ENCODE measurements at places on chromosomes 6 and 20.

- no peak for DNase-seq
Observed at GRCh38 chr6:110626442-110626841, 150.0 kb upstream of the SLC22A16 start.

DNA sequence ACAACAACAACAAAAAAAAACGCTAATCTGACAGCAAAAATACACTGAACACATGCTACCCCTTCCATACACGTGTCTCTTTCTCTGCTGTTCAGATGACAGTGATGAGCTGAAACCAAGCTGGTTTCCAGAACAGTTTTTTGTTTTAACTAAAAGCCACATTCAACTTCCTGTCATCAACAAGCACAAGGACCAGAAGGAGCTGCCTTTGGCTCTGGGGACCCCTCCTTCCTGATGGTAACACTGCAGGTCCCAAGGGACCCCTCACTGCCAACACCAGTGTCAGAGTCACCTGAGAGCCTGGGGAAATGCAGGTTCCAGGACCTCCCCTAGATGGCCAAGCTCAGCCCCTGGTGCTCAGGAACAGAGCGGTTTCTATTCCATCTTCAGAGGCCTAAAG lies 6.0 kb downstream of the CST7 start:
- no peak for DNase-seq

GRCh38 chr6:100175814-100176310 lies 181.8 kb upstream of the MCHR2 start:
- DNase-seq = no peak

DNA sequence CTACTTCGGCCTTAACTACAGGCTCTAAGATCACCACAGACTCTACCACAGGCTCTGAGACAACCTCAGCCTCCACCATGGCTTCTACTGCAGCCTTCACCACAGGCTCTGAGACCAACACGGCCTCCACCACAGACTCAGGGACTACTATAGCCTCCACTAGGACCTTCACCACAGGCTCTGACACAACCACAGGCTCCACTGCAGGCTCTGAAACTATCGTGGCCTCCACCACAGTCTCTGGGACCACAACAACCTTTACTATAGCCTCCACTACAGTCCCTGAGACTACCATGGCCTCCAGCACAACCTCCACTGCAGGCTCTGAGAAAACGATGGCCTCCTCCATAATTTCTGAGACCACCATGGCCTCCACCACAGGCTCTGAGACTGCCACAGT lies 15.3 kb downstream of the MUC22 start:
- DNase-seq = no peak

- DNase-seq = no peak
Observed at GRCh38 chr20:2617099-2617714, 35.2 kb upstream of the NOP56 start.

DNA sequence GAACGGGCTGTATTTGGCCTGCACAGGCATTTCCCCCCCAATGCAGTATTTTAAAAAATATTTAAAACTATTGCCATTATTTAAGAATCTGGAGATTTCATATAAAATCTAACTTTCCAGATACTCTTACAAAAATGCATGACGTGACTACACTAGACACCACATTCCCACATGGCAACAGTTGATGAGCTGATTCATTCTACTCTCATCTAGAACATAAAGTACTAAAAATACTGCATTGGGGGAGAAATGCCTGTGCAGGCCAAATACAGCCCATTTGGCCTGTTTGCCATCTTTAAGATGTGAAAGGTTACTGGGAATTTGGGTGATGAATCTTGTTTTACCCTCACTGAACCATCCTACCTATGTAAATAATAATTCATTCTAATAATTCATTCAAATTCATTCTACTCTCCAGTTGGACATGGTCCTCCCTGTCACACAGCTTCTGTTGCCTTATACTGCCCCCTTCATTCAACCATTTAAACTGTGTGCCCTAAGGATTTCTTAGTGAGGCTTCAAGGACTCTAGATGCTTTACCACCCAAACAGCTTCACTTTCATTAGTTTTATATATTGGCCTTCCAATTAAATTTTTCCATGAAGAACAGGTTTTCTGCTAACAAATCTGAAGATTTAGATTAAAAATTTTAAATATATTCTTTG lies 6.9 kb upstream of the ZSCAN16 start:
- no peak for DNase-seq

DNA sequence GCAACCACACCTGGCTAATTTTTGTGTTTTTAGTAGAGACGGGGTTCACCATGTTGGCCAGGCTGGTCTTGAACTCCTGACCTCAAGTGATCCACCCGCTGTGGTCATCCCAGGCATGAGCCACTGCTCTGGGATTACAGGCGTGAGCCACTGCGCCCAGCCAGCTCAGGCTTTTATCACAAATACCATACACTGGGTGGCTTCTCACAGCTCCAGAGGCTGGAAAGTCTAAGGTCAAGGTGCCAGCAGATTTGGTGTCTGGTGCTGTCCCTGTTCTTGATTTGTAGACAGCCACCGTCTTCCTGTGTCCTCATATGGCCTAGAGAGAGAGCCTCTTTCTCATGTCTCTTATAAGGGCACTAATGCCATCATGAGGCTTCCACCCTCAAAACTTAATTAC lies 25.9 kb downstream of the SHLD1 start:
- DNase-seq = no peak

DNA sequence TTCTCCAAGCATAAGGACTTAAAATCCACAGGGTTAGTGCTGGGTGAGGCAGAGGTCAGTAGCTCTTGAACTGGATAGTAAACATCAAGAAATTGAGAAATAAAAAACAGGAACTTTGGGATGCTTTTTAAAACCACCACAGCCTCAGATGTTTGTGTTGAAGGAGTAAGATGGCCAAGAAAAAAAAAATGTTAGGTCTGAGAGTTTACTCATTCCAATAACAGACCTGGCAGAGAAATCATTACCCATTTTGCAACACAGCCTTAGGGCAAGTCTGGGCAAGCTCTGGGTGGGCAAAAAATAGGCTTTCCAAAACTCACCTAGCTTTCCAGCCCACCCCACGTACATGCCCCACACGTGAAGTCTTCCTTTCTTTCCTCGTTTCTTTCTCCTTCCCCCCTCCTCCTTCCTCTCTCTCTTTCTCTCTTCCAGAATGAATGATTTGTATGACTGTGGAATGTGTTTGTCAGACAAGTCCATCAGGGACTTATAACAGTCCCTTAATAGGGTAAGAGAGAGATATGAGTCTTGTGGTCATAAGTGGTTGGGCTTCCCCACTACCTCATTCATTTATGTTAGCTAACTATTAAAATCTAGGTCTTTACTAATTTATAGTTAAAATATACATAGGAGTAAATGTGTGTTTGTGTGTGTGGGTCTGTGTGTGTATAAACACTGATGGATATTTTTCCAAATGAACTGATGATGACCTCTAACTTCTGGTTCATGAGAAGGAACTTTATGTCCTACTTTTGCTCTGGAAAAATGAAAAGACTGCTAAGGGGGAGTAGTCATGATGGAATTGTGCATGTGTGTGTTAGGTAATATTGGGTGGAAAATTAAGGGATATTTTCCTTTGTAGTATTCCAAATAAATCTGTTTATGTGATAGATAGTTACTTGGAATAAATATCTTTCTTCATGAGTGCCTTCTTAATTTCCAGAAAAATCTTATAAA lies 18.0 kb upstream of the DSE start:
- DNase-seq = no peak

GRCh38 chr20:59462249-59462648 lies 142.1 kb upstream of the PHACTR3 start:
- no peak for DNase-seq

DNA sequence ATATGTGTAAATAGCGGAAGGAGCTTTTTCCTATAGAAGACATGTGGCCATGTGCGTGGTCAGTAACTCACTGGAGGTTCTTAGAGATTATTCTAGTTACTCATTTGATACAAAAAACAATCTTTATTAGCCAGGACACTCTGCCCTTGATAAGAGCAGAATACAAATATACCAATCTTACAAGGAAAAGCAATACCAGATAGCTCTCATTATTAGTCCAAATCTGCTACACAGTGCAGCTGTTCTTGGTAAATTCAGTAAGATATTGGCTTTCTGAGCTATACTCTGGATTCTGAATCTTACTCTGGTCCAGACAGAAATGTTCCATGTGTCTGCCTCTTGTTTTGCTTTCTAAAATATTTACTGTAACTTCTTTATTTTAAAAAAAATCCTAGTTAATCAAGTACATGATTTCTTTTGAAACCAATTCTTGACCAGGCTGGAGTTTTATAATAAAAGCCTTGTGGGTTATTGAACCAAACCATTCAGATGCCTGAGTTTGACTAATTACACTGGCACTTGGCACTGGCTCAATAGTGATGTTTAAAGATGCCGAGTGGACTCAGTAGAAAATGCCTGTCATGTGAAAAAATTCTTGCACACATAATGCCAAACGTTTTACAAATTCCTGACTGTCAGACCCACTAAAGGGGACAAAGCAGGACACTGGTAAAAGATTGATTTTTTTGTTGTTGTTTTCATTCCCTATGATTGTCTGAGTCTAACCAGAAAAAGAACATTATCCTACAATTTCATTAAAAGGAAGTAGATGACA lies 242.8 kb upstream of the TCF21 start:
- no peak for DNase-seq
